ENCODE measurements at places on chromosomes 5 and 9. TPM values are rescaled to one million over a fixed set of nuclear protein-coding genes. Genes with fewer than 3 reads are reported as not detected.

Gene RMI1
- total RNA-seq, result 25.5 TPM

GRCh38 chr9:116383936-116384335 lies 230.3 kb downstream of the PAPPA start:
- H3K27me3 ChIP-seq, result no peaks in the 10 kb centered on the region
- no peak overlapping the region for H3K27ac ChIP-seq
- DNase-seq, result no peak
- H3K36me3 ChIP-seq, result no peaks in the 10 kb centered on the region
- no peak overlapping the region for H3K4me3 ChIP-seq

GRCh38 chr5:100165309-100165708 lies 369.9 kb upstream of the FAM174A start:
- no peaks in the 10 kb centered on the region for H3K36me3 ChIP-seq
- no peak for DNase-seq
- no peak overlapping the region for H3K27ac ChIP-seq
- H3K4me1 ChIP-seq, result no peaks in the 10 kb centered on the region
- H3K27me3 ChIP-seq, result no peaks in the 10 kb centered on the region

DNA sequence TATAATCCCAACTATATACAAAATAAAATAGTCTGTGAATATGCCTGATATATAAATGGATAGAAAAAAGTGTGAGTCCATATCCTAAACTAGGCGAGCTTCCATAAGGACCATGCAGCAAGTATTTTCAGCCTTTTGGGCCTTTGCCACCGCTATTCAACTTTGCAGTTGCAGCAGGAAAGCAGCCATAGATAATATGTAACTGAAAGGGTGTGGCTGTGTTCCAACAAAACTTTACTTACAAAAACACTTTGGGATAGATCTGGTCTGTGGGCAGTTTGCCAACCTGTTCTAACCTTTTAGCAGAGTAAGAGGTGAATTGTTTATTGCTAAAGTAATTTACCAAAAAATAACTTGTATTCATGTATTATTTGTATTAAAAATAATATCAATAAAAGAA lies 127.8 kb upstream of the GPR151 start:
- H3K4me3 ChIP-seq, result no peak overlapping the region
- no peaks in the 10 kb centered on the region for H3K27me3 ChIP-seq
- H3K27ac ChIP-seq, result no peak overlapping the region

Gene FOXD4L6
- total RNA-seq, result not detected

- no peaks in the 10 kb centered on the region for H3K36me3 ChIP-seq
- no peak overlapping the region for H3K4me3 ChIP-seq
- H3K27me3 ChIP-seq, result no peaks in the 10 kb centered on the region
- H3K27ac ChIP-seq, result no peak overlapping the region
- no peaks in the 10 kb centered on the region for H3K4me1 ChIP-seq
- DNase-seq, result no peak
These were observed 257.9 kb upstream of the IRX4 start for GRCh38 chr5:2140501-2141175.

GRCh38 chr9:87973730-87974292 lies 522 bp downstream of the CDK20 start:
- DNase-seq, result no peak
- peaks cover 14% of the 10 kb centered on the region for H3K4me1 ChIP-seq
- peaks cover 5% of the 10 kb centered on the region for H3K27me3 ChIP-seq
- H3K36me3 ChIP-seq, result no peaks in the 10 kb centered on the region

DNA sequence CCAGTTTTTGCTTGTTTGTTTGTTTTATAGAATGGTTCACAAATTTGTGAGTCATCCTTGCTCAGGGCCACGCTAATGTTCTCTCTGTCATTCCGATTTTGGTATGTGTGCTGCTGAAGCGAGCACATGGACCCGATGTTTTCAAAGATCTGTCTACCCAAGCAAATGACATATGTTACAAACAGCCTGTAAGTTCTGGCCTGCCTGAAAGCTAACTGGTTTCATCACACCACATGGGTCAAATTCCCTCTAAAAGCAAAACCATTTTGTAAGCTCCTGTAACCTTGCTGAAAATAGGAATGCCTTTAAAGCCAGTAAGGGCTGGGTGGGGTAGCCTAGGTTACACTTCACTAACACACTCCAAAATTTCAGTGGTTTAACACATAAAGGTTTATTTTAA lies 25.4 kb downstream of the DMRT3 start:
- DNase-seq, result no peak
- H3K4me1 ChIP-seq, result peaks cover 11% of the 10 kb centered on the region
- no peaks in the 10 kb centered on the region for H3K36me3 ChIP-seq
- H3K27ac ChIP-seq, result no peak overlapping the region
- peaks cover 5% of the 10 kb centered on the region for H3K27me3 ChIP-seq

- peaks cover 38% of the 10 kb centered on the region for H3K4me1 ChIP-seq
- no peak for DNase-seq
- H3K4me3 ChIP-seq, result no peak overlapping the region
- peaks cover 18% of the 10 kb centered on the region for H3K27me3 ChIP-seq
- peaks cover 5% of the 10 kb centered on the region for H3K36me3 ChIP-seq
These were observed 85.7 kb downstream of the TNC start for GRCh38 chr9:115032296-115032695.

Gene TRIM14
- total RNA-seq, result 84.6 TPM

DNA sequence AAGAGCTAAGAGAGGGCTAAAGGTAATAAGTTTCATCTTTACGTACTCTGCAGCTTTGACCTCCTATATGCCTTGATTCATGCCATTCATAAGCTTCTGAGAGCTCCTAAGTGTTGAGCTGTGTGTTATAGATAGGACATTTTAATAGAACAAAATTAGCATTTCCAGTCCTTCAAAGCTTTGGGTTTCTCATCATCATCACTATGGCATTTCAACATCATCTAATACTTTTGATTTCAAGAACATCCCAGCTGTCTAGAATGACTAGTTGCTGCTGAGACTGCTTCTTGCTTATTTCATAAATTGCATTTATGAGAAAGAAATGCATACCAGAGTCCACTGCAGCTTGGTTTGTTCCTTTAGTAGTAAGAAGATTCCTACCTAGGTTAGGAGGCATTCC lies 201.7 kb downstream of the SGCD start:
- no peak for DNase-seq
- no peaks in the 10 kb centered on the region for H3K4me1 ChIP-seq

DNA sequence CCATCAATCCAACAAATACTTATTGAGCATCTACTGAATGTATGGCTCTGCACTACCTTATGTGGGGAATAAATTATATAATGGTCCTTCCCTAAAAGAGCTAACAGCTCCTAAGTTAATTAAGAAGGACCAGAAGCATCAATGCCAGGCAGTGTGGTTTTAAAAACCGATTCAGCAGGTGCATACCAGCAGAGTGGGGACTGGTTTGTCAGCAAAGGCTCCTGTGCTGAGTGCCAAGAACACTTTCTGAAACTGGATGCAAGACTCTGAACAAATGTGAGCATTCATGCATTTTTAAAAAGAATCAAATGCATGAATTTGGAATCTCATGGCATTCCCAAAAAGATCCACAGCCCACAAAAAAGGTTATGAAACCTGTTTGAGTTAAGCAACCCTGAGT lies 142.2 kb downstream of the AUH start:
- no peak overlapping the region for H3K27ac ChIP-seq
- H3K4me1 ChIP-seq, result no peaks in the 10 kb centered on the region
- peaks cover 56% of the 10 kb centered on the region for H3K36me3 ChIP-seq
- H3K4me3 ChIP-seq, result no peak overlapping the region
- no peaks in the 10 kb centered on the region for H3K27me3 ChIP-seq

GRCh38 chr5:140587495-140587894 lies 22.9 kb downstream of the SLC35A4 start:
- H3K36me3 ChIP-seq, result no peaks in the 10 kb centered on the region
- peaks cover 16% of the 10 kb centered on the region for H3K27me3 ChIP-seq
- H3K4me1 ChIP-seq, result no peaks in the 10 kb centered on the region
- no peak overlapping the region for H3K4me3 ChIP-seq
- no peak for DNase-seq

DNA sequence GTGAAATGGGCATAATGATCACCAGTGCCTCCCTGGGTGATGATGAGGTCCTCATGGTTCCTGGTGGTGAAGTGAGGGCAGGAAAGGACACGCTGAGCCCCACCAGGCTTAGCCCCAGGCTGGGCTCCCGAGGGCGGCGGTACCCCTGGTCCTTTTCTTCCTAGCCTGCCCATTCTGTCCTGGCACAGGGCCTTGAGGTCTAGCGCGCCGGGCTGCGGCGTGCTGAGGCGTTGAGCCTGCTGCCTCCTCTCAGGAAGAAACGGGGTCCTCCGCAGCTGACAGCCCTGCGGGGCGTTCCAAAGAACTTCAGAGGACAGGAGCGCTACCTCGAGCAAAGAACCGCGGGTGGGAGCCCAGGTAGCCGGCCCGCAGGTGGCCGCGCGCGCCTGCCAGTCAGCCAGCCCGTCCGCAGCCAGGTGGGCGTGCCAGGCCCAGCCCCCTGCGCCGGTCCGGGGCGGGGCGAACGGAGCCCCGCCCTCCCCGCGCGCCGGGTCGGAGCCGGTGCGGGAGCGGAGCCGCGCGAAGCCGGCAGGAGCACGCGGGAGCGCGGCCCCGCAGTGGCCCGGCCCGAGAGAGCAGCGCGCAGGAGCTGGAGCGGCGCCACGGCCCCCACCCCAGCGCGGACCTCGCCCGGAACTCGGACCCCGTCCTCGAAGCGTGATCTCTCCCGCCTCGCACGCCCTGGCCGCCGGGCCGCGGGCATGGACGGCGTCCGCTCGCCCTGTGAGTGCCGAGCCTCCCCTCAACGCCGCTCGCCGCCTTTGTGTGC lies at the start of gene WNK2:
TSS of gene WNK2 (plus strand) at position 477 of the 769 bp plus-strand sequence. CDS start 791 bp downstream, outside the sequence.
- H3K27ac ChIP-seq, result no peak within 1 kb of the TSS
- no peak for DNase-seq
- peaks cover 4% of the 10 kb centered on the region for H3K4me1 ChIP-seq
- H3K27me3 ChIP-seq, result peaks cover 61% of the 10 kb centered on the region
- no peaks in the 10 kb centered on the region for H3K36me3 ChIP-seq

- no peak overlapping the region for H3K27ac ChIP-seq
- peaks cover 45% of the 10 kb centered on the region for H3K4me1 ChIP-seq
- H3K4me3 ChIP-seq, result no peak overlapping the region
- H3K36me3 ChIP-seq, result peaks cover 12% of the 10 kb centered on the region
- H3K27me3 ChIP-seq, result no peaks in the 10 kb centered on the region
These were observed 5.2 kb downstream of the NIPBL start for GRCh38 chr5:36881807-36882206.

GRCh38 chr9:84937180-84937579 lies 267.7 kb downstream of the NTRK2 start:
- no peak overlapping the region for H3K27ac ChIP-seq
- no peak overlapping the region for H3K4me3 ChIP-seq
- H3K4me1 ChIP-seq, result no peaks in the 10 kb centered on the region
- no peaks in the 10 kb centered on the region for H3K27me3 ChIP-seq

GRCh38 chr5:158351485-158352125 lies 492.7 kb upstream of the CLINT1 start:
- DNase-seq, result no peak
- no peak overlapping the region for H3K27ac ChIP-seq
- no peaks in the 10 kb centered on the region for H3K4me1 ChIP-seq
- H3K4me3 ChIP-seq, result no peak overlapping the region
- H3K36me3 ChIP-seq, result no peaks in the 10 kb centered on the region
- H3K27me3 ChIP-seq, result peaks cover 2% of the 10 kb centered on the region

Gene GBGT1
- total RNA-seq, result 5.7 TPM

DNA sequence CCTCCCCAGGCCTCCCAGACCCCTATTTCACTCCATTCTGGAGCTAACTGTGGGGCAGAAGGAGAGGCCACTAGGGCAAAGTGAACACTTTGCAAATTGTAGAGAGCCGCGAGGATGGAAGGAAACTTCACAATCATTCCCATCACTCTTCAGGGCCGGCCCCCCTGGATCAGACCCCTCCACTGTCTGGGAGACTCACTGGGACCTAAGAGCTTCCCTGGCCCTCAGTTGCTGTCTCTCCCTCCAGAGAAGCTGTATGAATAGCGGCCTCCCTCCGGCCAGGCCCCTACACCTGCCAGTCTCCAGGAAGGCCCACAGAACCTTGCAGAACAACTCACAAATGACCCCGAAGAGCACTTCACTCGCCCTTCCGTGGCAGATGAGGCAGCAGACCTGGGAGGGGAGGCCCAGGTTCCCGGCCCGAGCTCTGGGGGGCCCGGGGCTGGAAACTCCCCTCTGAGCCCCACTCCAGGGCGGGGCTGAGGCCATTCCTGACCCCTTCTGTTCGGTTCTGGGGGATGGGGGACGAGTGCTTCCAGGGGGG lies 141.9 kb upstream of the IER5L start:
- DNase-seq, result no peak
- no peaks in the 10 kb centered on the region for H3K36me3 ChIP-seq
- H3K4me3 ChIP-seq, result peak overlapping the region; percentile 46
- H3K4me1 ChIP-seq, result peaks cover 9% of the 10 kb centered on the region

Gene MYOZ3
- not detected for total RNA-seq

GRCh38 chr9:102456562-102456961 lies 538.6 kb upstream of the CYLC2 start:
- H3K4me1 ChIP-seq, result no peaks in the 10 kb centered on the region
- H3K27ac ChIP-seq, result no peak overlapping the region
- H3K4me3 ChIP-seq, result no peak overlapping the region
- H3K36me3 ChIP-seq, result no peaks in the 10 kb centered on the region
